ENCODE measurements at places on chromosomes 16 and 17.

GRCh38 chr17:2347805-2348685 is 10.7 kb downstream of the SGSM2 start:
- no peak for DNase-seq

DNA sequence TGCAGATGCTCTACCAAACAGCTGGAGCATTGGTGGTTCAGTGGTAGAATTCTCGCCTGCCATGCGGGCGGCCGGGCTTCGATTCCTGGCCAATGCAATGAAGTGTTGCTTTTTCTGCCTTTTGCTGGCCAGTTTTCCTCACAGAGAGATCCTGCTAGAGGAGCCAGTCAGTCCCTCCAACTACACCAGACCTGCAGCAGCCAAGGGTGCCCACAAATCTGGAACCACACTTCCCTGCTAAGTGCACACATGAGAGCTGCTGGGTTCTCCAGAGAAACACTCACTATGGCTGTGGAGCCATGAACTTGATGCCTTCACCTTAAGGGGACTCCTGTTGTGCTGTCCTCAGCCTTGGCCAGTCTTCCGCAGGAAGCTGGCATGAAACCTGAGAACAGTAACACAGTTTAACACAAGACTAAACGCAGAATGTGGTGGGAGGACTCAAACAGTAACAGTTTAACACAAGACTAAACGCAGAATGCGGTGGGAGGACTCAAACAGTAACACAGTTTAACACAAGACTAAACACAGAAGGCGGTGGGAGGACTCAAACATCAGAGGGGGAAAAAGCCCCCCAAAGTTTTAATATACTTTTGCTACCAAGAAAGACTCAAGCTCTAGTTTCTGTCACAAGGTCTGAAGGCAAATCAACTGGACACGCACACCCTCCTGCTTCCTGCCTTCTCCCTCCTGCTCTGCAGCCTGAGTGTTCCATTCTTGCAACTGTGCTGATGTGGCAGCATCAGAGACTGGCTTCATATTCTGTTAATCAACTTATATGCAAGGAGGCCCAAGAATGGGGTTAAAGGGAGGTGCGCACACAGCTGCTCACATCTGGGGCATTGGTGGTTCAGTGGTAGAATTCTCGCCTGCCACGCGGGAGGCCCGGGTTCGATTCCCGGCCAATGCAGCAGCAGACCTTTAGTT is 12.0 kb downstream of the VAC14 start:
- DNase-seq = no peak

GRCh38 chr16:84751241-84751640 is 51.4 kb downstream of the USP10 start:
- no peak for DNase-seq

DNA sequence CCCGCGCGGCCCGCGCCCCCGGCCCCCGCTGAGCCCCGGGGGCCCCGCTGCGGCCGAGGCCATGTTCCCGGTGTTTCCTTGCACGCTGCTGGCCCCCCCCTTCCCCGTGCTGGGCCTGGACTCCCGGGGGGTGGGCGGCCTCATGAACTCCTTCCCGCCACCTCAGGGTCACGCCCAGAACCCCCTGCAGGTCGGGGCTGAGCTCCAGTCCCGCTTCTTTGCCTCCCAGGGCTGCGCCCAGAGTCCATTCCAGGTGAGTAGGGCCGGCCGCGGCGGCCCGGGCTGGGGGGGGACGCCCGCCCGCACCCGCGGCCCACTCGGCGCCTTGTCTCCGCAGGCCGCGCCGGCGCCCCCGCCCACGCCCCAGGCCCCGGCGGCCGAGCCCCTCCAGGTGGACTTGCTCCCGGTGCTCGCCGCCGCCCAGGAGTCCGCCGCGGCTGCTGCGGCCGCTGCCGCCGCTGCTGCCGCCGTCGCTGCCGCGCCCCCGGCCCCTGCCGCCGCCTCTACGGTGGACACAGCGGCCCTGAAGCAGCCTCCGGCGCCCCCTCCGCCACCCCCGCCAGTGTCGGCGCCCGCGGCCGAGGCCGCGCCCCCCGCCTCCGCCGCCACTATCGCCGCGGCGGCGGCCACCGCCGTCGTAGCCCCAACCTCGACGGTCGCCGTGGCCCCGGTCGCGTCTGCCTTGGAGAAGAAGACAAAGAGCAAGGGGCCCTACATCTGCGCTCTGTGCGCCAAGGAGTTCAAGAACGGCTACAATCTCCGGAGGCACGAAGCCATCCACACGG is 504 bp downstream of the MAZ start:
- no peak for DNase-seq

- DNase-seq = no peak
These were observed 8.2 kb downstream of the CENPX start for GRCh38 chr17:82014432-82014831.

GRCh38 chr16:51550800-51551347 is 399.8 kb upstream of the SALL1 start:
- DNase-seq = no peak

All from NCI-H1436 treated with DMSO at 0.1 percent for 48 hours (cell line).